Panc1 (cell line): ENCODE measurements at places on chromosomes 16 and 17.

DNA sequence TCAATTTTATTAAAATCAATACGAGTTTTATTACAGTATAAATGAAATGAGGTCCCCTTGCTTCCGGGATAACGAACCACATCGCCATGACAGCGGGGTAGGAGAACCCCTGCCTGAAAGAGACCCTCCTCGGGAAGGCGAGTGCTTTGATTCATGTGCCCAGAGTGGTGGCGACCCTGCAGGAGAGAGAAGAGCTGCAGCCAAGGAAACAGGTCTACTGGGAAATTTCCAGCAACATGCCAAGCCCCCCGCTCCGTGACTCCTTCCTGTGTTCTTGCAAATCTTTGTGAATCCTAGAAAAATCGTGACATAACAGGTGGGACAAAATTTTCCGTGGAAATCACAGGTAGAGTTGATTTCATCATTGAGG is 162.5 kb downstream of the WSCD1 start:
- no peak for DNase-seq

DNA sequence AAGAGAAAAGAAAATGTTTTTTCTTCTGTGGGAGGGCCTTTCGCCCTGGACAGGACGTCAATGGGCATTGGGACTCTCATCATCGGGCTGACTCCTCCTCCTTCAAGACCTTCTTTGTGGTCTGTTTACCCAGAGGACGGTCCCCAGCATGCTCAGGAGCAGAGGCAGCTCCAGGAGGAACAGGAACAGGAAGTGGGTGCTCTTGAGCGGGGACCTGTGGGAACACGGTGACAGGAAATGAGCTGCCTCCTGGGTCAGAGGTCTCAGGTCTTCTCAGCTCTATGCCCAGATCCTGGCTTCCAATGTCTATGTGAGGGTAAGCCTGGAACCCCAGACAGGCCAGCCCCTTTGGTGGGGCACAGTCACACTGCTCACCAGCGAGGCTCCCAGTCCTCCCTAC is 12.2 kb downstream of the CD300LD start:
- DNase-seq: no peak

DNA sequence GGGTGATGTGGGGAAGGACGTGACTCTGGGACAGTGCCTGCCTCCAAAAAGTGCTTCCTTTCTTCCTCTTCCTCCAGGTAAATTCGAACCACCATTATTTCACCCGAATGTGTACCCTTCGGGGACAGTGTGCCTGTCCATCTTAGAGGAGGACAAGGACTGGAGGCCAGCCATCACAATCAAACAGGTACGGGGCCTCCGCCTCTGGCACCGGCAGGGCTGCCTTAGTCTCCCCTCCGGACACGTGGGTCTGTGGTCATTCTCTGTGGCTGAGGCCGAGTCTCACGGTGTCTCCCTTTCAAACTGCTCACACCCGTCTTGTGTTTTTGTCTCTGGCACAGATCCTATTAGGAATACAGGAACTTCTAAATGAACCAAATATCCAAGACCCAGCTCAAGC is 10.7 kb downstream of the UBE2I start:
- no peak for DNase-seq

DNA sequence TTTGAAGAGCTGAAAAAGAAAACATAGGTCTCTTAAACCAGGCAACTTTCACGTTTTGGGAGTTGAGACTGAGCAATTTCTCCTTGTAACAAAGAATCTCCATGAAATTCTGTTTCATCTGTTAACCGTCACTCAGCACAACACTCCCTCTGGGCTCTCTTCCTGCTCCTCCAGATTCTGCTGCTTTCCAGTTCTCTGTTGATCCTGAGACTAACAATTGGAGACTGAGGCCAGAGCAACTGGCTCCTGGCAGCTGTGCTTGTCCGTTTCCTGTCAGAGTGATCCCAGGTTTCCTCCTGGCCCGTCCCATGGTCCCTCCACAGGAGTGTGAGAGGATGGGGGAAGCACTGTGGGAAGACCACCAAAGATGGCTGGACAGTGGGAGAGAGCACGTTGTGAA is 32.5 kb downstream of the IST1 start:
- DNase-seq: no peak

DNA sequence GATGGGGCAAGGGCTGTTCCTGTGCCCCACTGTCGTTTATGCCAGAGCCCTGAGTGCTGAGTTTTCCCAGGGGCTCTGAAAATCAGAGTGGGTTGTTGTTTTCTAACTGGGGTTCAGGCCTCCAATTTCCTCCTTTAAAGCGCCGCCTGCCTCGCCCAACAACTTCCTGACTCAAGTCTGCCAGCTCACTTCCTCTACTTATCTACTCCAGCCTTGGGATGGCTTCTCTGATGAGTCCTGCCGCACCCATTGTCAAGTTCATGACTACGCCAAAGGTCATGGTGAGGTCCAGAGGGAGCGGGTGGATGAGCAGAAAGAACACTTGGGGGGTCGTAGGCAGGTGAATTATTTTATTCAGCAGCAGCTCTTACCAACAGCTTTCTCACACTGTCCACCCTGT is 104.7 kb downstream of the UTP18 start:
- DNase-seq: no peak

GRCh38 chr17:57852092-57852954 is 2.5 kb upstream of the MRPS23 start:
- no peak for DNase-seq

DNA sequence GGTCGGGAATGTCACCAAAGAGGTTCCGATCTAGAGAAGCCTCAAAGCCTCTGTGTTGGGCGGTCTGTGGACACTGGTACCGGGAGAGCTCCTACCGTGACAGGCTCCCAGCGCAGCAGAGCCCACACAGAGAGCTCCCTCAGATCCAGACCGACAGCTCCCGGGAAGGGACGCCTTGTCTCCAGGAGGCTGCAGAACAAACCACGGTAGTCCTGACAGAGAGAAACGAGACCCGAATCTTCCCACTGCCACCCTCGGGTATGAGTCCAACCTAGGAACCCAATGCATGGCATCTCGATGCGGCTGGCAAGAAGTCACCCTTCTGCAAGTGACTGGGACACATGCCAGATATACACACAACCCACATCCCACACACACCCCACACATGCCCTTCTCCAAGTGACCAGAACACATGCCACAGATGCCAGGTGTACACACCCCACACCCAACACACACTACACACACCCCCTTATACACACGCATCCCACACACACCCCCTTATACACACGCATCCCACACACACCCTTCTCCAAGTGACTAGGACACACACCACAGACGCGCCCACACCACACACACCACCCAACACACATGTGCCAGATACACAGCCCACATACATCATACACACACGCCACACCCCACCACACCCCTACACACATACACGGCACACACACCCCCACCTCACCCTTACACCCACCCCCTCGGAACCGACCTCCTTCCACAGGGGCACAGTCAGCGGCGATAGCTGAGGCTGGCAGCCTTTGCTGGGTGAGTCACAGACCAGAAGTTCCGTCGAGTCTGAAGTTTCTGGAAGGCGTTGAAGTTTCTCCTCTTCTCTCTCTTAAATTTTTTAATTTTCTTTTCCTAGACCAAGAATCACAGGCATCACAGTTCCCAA is 15.9 kb upstream of the CYTH1 start:
- no peak for DNase-seq

DNA sequence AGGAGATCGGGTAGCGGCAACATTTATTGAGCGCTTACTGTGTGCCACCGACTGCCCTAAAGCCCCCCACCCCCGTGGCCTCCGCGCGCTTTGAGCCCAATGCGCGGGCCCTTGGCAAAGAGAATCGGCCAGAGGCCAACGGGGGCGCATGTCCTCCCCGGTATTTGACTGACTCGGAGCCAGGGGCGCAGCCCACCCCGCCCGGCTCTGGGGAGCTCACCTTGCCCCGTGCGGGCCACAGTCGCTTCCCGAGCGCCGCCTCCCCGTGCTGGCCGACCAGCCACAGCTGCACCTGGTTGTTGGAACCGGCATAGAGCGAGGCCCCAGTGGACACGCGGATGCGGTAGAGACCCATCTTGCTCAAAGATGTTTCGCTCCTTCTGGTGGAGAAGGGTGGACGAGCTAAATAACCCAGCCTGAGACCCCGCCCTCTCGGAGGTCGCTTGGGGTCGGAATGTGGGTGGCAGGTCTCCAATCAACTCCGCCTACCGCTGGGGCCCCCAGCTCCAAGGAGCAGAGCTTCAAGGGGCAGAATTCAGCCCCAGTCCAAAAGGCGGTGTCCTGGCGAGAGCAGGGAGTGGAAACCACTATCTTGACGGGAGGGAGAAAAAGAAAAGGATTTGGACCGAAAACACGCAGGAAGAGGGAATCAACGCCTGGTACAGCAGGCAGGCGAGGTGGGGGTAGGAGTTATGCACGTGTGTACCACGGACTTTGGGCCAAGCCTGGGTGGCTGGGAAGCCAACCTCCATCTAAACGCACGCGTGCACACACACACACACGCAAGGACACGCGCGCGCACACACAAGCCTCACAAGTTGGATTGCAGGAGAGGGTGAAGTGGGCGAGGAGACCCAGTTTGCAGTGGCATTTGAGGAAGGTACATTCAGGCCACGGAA is at the start of gene ALOX15:
ALOX15 (minus strand) TSS at position 382 of the 899 bp plus-strand sequence; CDS start at position 355, 27 bp downstream.
- no peak for DNase-seq

- no peak for DNase-seq
These were observed 38.1 kb downstream of the MRTFB start for GRCh38 chr16:14109077-14109775.

DNA sequence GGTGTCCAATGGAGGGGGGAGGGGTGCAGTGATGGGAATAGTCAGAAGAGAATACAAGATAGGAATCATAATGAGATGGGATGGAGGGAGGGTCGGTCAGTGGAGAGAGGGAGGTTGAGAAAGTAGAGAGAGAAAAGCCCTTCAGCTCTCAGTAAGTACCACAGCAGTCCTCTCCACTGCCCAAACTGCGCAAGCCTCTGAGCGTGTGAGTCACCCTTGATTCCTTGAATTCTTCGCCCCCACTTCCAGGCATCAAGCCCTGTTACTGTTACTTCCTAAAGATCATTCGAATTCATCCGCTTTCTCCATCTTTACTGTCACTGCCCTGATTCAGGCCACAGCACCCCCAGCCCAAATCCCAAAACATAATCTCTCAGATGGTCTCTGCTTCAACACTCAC is 2.5 kb downstream of the GUCY2D start:
- DNase-seq: no peak
